ENCODE measurements at places on chromosomes 3 and 15.

DNA sequence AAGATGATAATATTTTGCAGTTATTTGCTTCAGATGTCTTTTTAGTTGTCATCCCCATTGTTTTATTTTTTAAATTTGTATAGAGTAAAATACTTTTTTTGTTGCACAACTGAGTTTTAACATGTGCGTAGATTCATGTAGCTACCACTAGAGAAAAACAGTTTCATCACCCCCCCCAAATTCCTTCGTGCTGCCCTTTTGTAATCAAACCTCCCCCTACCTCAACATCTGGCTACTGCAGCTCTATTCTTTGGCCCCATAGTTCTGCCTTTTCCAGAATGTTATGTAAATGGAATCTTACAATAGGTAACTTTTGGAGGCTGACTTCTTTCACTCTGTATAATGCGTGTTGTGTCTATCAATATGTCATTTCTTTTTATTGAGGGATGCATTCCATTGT lies 232.0 kb upstream of the RASGRP1 start:
- H3K4me1 ChIP-seq, result no peaks in the 10 kb centered on the region
- no peaks in the 10 kb centered on the region for H3K36me3 ChIP-seq
- no peak for DNase-seq
- no peak overlapping the region for H3K4me3 ChIP-seq
- peaks cover 20% of the 10 kb centered on the region for H3K27me3 ChIP-seq

DNA sequence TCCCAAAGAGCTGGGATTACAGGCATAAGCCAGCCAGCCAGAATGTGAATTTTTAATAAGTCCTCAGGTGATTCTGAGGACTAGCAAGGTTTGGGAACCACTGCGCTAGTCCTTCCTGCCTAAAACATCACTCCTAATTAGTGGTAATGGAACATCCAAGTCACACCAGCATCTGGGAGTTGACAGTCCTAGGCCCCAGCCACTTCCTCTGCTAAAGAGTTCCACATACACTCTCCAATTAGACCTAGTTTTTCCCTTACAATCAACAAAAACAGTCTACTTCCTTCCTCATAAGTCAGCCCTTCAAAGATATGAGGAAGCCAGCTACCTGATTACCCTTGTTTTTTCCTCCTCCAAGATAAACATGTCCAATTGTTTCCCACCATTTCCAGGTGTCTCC lies 78.1 kb downstream of the OXNAD1 start:
- H3K27ac ChIP-seq, result no peak overlapping the region
- H3K27me3 ChIP-seq, result no peaks in the 10 kb centered on the region
- no peak for DNase-seq
- H3K36me3 ChIP-seq, result peaks cover 64% of the 10 kb centered on the region

DNA sequence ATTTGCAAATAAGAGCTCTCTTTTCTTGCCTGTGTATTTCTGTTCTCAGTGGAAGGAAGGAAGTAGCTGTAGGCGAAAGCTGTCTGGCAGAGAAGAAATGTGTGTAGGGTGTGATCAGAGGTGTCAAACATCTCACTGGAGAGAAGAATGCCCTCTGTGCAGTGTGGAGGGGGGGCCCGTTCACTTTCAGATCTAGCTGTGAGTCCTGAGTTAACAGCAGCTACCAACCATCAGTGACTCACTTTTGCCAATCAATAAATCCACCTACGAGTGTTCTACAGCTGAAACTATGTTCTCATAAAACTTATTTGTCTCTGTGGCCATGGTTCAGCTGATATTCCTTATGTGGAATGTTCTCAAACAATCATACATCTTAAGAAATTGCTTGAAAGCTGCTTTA lies 103.7 kb downstream of the FRMD4B start:
- no peak for DNase-seq
- no peak overlapping the region for H3K4me3 ChIP-seq
- H3K27me3 ChIP-seq, result peaks cover 4% of the 10 kb centered on the region
- H3K4me1 ChIP-seq, result peaks cover 28% of the 10 kb centered on the region

GRCh38 chr3:30665539-30665938 lies 59.1 kb downstream of the TGFBR2 start:
- H3K27me3 ChIP-seq, result peaks cover 3% of the 10 kb centered on the region
- H3K4me1 ChIP-seq, result peaks cover 63% of the 10 kb centered on the region
- peak overlapping the region; percentile 83 for H3K27ac ChIP-seq
- H3K4me3 ChIP-seq, result no peak overlapping the region

GRCh38 chr15:80176443-80176842 lies 23.6 kb downstream of the FAH start:
- peaks cover 9% of the 10 kb centered on the region for H3K27me3 ChIP-seq
- no peak overlapping the region for H3K4me3 ChIP-seq
- DNase-seq, result no peak
- no peak overlapping the region for H3K27ac ChIP-seq
- H3K36me3 ChIP-seq, result peaks cover 79% of the 10 kb centered on the region

- peaks cover 55% of the 10 kb centered on the region for H3K27me3 ChIP-seq
- H3K27ac ChIP-seq, result peak overlapping the region; percentile 93
- peaks cover 25% of the 10 kb centered on the region for H3K4me1 ChIP-seq
- no peak for DNase-seq
- peaks cover 10% of the 10 kb centered on the region for H3K36me3 ChIP-seq
Observed at GRCh38 chr15:62060896-62061280, 641 bp upstream of the VPS13C start.

DNA sequence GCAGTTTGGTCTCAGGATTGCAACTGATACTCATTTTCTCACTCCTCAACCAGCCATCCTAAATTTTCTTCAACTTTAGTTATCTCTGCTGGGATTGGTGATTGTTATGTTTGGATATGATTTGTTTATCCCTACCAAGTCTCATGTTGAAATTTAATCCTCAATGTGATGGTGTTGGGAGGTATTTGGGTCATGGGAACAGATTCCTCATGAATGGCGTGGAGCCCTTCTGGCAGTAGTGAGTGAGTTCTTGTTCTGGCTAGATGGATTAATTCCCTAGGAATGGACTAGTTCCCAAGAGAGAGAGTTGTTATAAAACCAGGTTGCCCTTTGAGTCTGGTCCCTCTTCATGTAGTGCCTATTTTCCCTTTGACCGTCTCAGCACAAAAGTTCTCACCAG lies 399.9 kb downstream of the SQOR start:
- no peak overlapping the region for H3K4me3 ChIP-seq
- DNase-seq, result no peak
- H3K27me3 ChIP-seq, result no peaks in the 10 kb centered on the region
- no peaks in the 10 kb centered on the region for H3K4me1 ChIP-seq

GRCh38 chr15:101698314-101698713 lies 26.0 kb downstream of the TARS3 start:
- no peak for DNase-seq
- no peaks in the 10 kb centered on the region for H3K4me1 ChIP-seq
- no peaks in the 10 kb centered on the region for H3K27me3 ChIP-seq
- no peak overlapping the region for H3K27ac ChIP-seq

GRCh38 chr3:68891280-68891943 lies 40.9 kb downstream of the TAFA4 start:
- H3K36me3 ChIP-seq, result no peaks in the 10 kb centered on the region
- no peak overlapping the region for H3K27ac ChIP-seq
- no peak overlapping the region for H3K4me3 ChIP-seq
- peaks cover 5% of the 10 kb centered on the region for H3K4me1 ChIP-seq
- peaks cover 7% of the 10 kb centered on the region for H3K27me3 ChIP-seq

DNA sequence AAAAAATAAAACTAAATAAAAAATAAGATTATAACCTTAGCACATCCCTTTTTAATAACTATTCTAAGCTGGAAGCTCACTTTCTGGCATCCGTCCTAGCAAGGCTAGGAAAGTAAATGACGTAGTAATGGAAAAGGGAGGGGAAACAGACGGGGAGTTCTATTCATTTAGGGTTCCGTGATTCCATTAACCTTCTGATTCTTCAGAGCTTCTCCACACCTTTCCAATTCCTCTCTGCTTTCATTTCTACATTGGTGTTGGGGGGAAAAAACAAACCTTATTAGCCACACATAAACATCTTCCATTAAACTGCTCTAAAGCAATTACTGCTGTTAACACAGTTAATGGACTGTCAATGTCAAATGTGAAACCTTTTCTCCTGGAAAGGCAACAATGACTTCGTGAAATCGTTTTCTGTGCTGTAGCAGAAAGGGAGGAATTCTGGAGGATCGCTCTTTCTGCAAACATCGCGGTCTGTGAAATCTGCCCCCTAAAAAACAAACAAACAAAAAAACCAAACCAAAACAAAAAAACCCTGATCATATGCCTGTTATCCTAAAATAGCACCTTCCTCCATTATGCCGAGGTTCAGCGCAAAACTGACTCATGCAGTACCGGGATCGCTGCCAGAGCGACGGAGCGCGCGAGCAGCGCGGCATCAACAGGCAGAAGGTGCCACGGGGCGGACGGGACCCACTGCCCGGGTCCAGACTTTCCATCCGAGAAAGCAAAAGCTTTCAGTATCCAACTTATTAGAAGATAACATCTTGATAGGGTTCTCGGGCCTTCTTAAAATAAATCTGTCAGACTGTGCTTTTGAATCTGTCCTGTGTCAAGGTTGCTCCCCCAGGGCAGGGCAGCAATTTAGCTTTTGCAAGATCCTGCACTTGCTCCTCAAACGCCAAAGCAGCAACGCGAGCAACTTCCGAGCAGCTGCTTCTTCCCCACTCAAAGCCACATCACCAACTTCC lies 156.2 kb downstream of the FGF12 start:
- peaks cover 15% of the 10 kb centered on the region for H3K27me3 ChIP-seq
- DNase-seq, result peak; percentile 5
- no peak overlapping the region for H3K27ac ChIP-seq
- peaks cover 13% of the 10 kb centered on the region for H3K4me1 ChIP-seq

- no peak overlapping the region for H3K27ac ChIP-seq
- no peak for DNase-seq
- H3K27me3 ChIP-seq, result no peaks in the 10 kb centered on the region
- H3K4me1 ChIP-seq, result no peaks in the 10 kb centered on the region
- peaks cover 69% of the 10 kb centered on the region for H3K36me3 ChIP-seq
Observed at GRCh38 chr3:15769256-15769915, 28.4 kb downstream of the ANKRD28 start.

DNA sequence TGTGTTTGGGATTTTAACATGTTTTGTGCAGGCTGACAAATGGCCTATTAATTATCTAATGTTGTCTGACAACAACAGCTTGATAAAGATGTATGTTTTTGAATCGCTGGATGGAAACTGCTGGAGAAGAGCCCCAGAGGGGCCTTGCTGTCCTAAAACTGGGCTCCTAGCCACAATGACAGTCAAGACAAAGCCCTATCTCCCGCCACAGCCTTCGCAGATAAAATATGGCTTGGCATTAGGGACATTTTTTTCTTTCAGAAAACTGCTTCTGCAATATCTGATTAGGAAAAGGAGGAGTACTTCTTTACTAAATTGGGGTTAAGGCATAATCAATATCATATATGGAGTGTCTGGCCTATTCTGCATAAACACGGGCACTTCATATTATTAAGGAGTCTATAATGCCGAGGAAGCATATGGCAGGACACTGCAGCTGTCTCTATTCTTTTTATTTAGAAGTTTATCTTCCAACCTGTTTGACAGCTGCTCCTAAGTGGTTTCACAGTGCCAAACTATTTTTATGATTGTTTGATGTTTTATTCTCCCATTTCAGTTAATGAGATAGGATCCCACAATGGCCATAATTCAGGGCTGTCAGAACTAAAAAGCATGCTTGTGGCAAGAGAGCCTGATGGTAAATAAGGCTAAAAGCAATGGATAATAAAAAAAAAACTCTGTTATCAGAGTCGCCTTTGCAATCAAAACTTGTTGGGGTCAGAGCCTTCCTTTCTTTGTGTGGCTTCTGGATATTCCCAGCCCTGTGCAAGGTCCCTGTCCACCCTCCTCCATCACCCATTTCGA lies 210.1 kb downstream of the MECOM start:
- H3K4me1 ChIP-seq, result peaks cover 29% of the 10 kb centered on the region
- no peak overlapping the region for H3K4me3 ChIP-seq
- no peak overlapping the region for H3K27ac ChIP-seq
- no peak for DNase-seq
- H3K36me3 ChIP-seq, result no peaks in the 10 kb centered on the region
- H3K27me3 ChIP-seq, result no peaks in the 10 kb centered on the region

GRCh38 chr15:53378096-53378800 lies 381.2 kb downstream of the WDR72 start:
- H3K4me1 ChIP-seq, result peaks cover 10% of the 10 kb centered on the region
- H3K27me3 ChIP-seq, result peaks cover 3% of the 10 kb centered on the region
- DNase-seq, result no peak
- H3K4me3 ChIP-seq, result no peak overlapping the region
- H3K27ac ChIP-seq, result no peak overlapping the region
- H3K36me3 ChIP-seq, result no peaks in the 10 kb centered on the region

DNA sequence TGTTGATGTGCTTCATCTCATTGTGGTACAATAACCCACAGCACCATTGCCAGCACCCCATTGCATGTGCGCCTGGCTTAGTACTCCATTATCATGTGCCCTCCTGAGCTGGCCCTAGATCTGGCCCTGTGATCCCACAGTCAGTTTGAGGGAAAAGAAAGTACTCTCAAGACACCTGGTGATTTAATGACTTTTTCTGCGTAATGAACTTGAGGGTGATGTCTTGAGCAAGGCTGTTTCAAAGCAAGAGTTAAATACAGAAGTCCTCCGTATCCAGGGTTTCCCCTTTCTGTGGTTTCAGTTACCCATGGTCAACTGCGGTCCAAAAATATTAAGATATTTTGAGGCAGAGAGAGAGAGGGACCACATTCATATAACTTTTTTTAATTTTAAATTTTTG lies 16.3 kb downstream of the C3orf20 start:
- H3K4me1 ChIP-seq, result no peaks in the 10 kb centered on the region
- H3K4me3 ChIP-seq, result no peak overlapping the region
- no peaks in the 10 kb centered on the region for H3K36me3 ChIP-seq

DNA sequence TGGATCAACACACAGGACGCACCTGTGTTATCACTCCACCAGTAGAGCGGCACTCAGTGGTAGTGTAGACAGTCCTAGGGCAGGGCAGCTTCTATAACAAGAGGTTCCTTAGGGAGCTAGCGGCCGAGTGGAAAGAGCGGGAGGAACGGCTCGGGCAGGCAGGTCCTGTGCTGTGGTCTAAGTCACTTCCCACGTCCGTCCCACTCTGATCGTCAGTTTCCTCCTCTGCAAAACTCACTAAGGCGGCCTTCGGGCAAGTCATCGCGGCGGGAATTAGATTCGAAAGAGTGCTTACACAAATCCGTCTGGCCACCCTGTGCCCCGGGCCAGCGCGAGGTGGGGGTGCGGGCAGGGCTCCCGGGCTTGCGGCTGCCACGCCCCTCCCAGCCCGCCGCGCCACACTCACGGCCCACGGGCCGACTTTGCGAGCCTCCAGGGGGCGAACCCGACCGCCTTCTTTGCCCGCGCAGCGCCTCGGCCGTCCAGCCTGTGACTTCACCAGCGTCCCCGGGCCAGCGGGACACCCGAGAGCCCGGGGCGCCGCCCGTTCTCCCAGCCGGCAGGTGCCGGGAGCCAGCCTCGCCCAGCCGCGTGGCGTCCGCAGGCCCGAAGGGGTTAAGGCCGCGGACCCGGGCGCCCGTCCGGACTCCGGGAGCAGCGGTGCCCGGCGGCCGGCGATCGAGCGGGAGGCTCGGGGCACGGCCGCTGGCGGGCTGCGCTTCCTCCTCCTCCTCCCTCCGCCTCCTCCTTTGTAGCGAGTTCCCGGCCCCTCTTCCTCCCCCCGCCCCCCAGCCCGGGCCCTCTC lies 416 bp upstream of the CORO2B start:
- H3K4me1 ChIP-seq, result peaks cover 52% of the 10 kb centered on the region
- no peak overlapping the region for H3K27ac ChIP-seq
- peak; percentile 71 for DNase-seq
- no peaks in the 10 kb centered on the region for H3K36me3 ChIP-seq

Data from nephron progenitor cell (in vitro differentiated cells).